Regular cardiac myocyte (primary cell): ENCODE measurements at places on chromosomes 5 and 9. TPM values are rescaled to one million over a fixed set of nuclear protein-coding genes. Genes with fewer than 3 reads are reported as not detected.

The PCDHGA11 gene
- total RNA-seq: 3.1 and 4.5 TPM in 2 replicates

The COL27A1 gene
- 5.2 and 9.9 TPM in 2 replicates for total RNA-seq

The CNTFR gene
- not detected in 2 replicates for total RNA-seq

The FOXB2 gene
- total RNA-seq: not detected in 2 replicates

The PCDHA12 gene
- 0.28 TPM in 1 of 2 replicates, not detected in the other for total RNA-seq

The KIF4B gene
- total RNA-seq: under 0.01 TPM in 1 of 2 replicates, not detected in the other

The C6 gene
- under 0.01 TPM in 1 of 2 replicates, not detected in the other for total RNA-seq

The PCDHA5 gene
- under 0.01 TPM in 2 replicates for total RNA-seq

The GALNT12 gene
- 9.6 and 30.2 TPM in 2 replicates for total RNA-seq

The PDE6A gene
- not detected in 2 replicates for total RNA-seq

The SH2D3C gene
- total RNA-seq: 0.19 and 0.85 TPM in 2 replicates

The CNTNAP3 gene
- total RNA-seq: 2.8 and 2.9 TPM in 2 replicates

The SMIM32 gene
- total RNA-seq: under 0.01 TPM in 1 of 2 replicates, not detected in the other

The KIAA0825 gene
- total RNA-seq: 3.3 and 5.1 TPM in 2 replicates

The NR5A1 gene
- total RNA-seq: under 0.01 TPM in 1 of 2 replicates, not detected in the other

The SMIM33 gene
- total RNA-seq: under 0.01 TPM in 1 of 2 replicates, not detected in the other

The SPAG8 gene
- total RNA-seq: 0.58 and 1.1 TPM in 2 replicates

The TAS2R1 gene
- total RNA-seq: 0.28 TPM in 1 of 2 replicates, not detected in the other

The NSMF gene
- 15.2 and 17.3 TPM in 2 replicates for total RNA-seq

The MEIKIN gene
- under 0.01 TPM in 1 of 2 replicates, not detected in the other for total RNA-seq

The LHX3 gene
- under 0.01 TPM in 1 of 2 replicates, not detected in the other for total RNA-seq

The BTNL3 gene
- total RNA-seq: not detected in 2 replicates

The FOXI1 gene
- total RNA-seq: under 0.01 TPM in 1 of 2 replicates, not detected in the other

The PARP8 gene
- 23.0 and 39.5 TPM in 2 replicates for total RNA-seq

The OR1B1 gene
- not detected in 2 replicates for total RNA-seq

The HSPB3 gene
- total RNA-seq: 0.56 TPM in 1 of 2 replicates, not detected in the other

The CDKN2A gene
- 8.6 and 17.8 TPM in 2 replicates for total RNA-seq

The TNFSF15 gene
- 1.1 and 1.5 TPM in 2 replicates for total RNA-seq

The ADGRV1 gene
- 0.19 and 1.4 TPM in 2 replicates for total RNA-seq

The YIPF5 gene
- total RNA-seq: 194 and 240 TPM in 2 replicates

The ADAMTS12 gene
- 57.8 and 71.5 TPM in 2 replicates for total RNA-seq

The SPATA31E1 gene
- total RNA-seq: not detected in 2 replicates

The RAB3C gene
- total RNA-seq: not detected in 2 replicates

The ISL1 gene
- total RNA-seq: not detected in 2 replicates

The PAPPA gene
- total RNA-seq: 143 and 435 TPM in 2 replicates
